ENCODE measurements at places on chromosomes 13 and 19.

- DNase-seq = no peak
Measured at GRCh38 chr19:43765109-43765876, 10.5 kb upstream of the SMG9 start.

DNA sequence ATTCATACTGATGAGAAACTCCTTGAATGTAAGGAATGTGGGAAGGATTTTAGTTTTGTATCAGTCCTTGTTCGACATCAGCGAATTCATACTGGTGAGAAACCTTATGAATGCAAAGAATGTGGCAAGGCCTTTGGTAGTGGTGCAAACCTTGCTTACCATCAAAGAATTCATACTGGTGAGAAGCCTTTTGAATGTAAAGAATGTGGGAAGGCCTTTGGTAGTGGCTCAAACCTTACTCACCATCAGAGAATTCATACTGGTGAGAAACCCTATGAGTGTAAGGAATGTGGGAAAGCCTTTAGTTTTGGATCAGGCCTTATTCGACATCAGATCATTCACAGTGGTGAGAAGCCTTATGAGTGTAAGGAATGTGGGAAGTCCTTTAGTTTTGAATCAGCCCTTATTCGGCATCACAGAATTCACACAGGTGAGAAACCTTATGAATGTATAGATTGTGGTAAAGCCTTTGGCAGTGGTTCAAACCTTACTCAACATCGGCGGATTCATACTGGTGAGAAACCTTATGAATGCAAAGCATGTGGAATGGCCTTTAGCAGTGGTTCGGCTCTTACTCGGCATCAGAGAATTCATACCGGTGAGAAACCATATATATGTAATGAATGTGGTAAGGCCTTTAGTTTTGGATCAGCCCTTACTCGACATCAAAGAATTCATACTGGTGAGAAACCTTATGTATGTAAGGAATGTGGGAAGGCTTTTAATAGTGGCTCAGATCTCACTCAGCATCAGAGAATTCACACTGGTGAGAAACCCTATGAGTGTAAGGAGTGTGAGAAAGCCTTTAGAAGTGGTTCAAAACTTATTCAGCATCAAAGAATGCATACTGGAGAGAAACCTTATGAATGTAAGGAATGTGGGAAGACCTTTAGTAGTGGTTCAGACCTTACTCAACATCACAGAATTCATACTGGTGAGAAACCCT lies 26.6 kb downstream of the ZNF345 start:
- no peak for DNase-seq

- no peak for DNase-seq
Measured at GRCh38 chr13:36915106-36915505, 4.9 kb downstream of the SMAD9 start.

GRCh38 chr13:73776151-73776785 lies 357.9 kb downstream of the KLF12 start:
- no peak for DNase-seq

DNA sequence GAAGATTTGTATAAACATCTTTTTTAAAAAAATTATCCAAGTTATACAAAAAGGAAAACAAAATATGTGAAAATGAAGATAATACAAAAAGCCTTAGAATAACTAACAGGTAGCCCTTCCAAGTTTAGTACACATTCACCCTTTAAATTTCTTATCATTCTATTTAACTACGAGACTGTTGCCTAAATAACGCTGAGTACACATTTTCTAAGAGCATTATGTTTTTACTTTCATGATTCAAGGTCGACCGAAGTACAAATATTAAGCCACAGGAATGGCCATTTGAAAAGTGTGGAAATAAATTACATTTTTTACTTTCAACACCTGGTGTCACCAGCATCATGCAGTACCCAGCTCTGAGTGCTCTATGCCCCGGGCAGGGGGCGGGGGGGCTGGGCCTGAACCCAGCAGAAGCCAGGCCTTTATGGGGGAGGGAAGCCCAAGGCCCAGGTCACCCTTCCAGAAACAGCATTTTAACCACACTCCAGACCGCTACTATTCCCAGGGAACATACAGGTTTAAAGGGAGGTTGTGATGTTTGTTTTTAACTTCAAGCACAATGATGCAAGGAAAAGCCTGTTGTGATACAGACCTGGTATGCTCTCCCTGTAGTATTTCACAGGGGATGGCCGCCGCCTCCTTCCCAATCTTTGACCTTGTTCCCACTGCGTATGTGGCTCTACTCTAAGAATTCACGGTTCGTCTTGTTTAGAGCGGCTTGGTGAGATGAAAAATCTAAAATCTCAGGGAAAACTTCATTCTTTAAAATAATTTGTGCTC lies 24.0 kb downstream of the GGACT start:
- no peak for DNase-seq

GRCh38 chr19:16262618-16263017 lies 62.0 kb upstream of the KLF2 start:
- no peak for DNase-seq

Measured in cerebellar nuclear complex (tissue), 1 donor.